ENCODE measurements at places on chromosomes 2 and 18.

- no peak for DNase-seq
Observed at GRCh38 chr2:178484245-178485041, 4.2 kb downstream of the PLEKHA3 start.

GRCh38 chr18:23935804-23936203 is 78.8 kb upstream of the TTC39C start:
- DNase-seq: no peak

- peak; percentile 49 for DNase-seq
Observed at GRCh38 chr2:28624793-28625701, 126.6 kb upstream of the PPP1CB start.

DNA sequence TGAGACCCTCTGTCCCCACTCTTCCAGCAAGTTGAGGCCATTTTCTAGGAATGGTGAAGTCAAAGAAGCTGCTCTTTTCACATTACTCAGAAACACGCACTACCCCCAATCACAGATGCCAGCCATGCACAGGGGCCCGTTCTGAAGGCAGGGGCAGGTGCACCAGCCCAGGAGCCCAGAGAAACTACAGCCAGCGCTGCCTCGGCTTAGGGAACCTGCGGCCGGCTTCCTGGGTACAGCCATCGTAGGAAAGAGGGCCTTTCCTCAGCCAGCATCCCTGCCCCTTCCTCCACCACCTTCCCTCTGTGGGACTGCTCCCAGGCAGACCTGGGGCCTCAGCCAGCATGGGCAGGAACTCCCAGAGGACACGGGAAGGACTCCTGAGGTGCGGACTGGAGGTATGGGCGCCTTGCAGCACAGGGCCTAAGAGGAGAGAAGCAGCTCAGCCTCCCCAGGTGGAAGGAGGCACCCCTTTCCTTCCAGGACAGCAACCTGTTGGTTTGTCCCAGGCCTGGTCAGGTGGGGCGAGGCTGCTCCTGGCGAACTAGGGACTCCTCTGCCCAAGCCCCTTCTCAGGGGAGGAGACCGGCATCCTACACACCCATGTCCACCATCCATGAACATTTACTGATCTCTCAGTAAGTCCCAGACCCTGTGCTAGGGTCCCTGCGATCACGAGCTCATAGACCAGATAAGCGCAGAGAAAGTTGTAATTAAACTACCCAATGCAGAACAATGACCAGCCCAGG is 99.0 kb upstream of the ID2 start:
- no peak for DNase-seq

- no peak for DNase-seq
Observed at GRCh38 chr2:207996848-207997247, 28.5 kb downstream of the PLEKHM3 start.

- no peak for DNase-seq
Observed at GRCh38 chr18:43886341-43886740, 609.1 kb upstream of the SYT4 start.

DNA sequence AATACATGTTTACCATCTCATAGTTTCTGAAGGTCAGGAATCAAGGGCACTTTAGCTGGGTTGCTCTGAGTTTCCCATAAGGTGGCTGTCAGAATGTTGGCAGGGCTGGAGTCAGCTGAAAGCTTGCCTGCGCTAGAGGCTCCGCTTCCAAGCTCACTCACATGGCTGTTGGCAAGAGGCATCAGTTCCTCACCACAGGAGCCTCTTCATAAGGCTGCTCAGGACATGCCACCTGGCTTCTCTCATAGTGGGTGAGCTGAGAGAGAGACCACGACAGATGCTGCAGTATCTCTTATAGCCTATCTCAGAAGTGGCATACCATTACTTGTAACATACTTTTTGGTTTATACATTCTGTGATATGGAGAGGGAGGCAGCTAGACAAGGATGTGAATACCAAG is 7.2 kb downstream of the HADHB start:
- no peak for DNase-seq

DNA sequence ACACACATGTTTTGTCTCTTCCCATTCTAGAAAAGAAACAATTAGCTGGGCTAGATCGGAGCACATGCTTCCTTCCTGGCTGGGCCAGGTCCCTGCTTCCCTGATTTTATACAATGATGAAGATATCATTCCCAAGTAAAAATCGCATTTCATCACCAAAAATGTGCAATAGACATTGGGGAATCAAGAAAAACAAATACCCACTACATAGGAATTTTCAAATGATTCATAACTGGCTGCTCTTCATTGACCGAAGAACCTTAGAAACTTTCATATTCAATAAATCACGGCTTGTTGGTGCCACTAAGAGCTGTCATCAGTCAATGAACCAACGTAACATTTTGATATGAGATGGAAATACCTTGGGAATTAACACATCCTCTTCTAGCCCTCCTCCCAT is 373.6 kb upstream of the TRIB2 start:
- DNase-seq: no peak

- DNase-seq: no peak
Observed at GRCh38 chr18:68489013-68489792, 225.7 kb downstream of the TMX3 start.

- no peak for DNase-seq
Observed at GRCh38 chr2:98508709-98509066, 64.0 kb downstream of the INPP4A start.

- no peak for DNase-seq
Observed at GRCh38 chr2:196331851-196332250, 160.5 kb upstream of the STK17B start.

Data from GM13977 (cell line).